ENCODE measurements at places on chromosomes 2 and 18. TPM values are rescaled to one million over a fixed set of nuclear protein-coding genes. Genes with fewer than 3 reads are reported as not detected.
A peak's percentile ranks its signal among the peaks of the same experiment; 100 is the strongest.

The FAP gene
- polyA plus RNA-seq: 2.2 TPM

- DNase-seq: no peak
Observed at GRCh38 chr2:69939722-69940121, 21.7 kb downstream of the ASPRV1 start.

- no peak for DNase-seq
Observed at GRCh38 chr18:9612215-9612830, 2.0 kb downstream of the PPP4R1 start.

DNA sequence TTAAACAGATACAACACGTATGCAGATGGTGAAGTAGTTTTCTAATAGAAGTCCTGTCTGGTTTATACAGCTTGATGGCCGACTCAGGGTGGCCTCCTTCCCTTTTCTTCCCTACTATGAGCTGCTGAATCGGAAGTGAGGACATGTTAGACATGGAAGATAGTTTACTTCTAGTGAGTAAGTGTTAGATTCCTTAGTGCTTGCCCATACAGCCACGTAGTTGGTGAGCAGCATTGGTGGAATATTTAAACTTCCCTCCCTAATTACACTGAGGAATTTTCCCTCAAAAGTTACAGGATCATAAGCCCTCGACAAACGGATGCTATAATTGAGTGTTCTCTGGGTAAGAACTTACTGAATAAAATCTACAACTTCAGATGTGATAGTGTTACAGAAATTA is 52.1 kb downstream of the RHBDD1 start:
- no peak for DNase-seq

- DNase-seq: no peak
Observed at GRCh38 chr18:55245211-55245614, 286.0 kb upstream of the CCDC68 start.

The TSN gene
- 34.6 TPM for polyA plus RNA-seq

The LPIN2 gene
- 17.6 TPM for polyA plus RNA-seq

The ZSWIM2 gene
- not detected for polyA plus RNA-seq

DNA sequence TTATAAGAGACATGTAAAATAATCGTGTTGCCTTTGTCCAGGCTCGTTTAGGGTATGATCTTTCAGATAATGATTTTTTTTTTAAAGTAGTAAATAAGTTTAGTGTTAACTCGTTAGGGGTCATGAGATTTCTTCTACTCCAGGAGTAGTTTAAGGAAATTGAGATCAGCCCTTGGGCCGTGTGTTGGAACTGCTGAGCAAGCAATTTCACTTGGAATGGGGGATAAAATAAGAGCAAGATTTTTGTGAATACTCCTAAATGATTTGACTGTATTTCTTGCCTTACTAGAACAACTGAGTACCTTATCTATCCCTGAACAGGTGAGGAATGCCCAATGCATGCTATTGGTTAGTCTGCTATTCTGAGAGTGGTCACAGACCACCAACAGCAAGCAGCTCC is 102.2 kb upstream of the SERPINE2 start:
- DNase-seq: no peak

The TTN gene
- polyA plus RNA-seq: 0.04 TPM

- no peak for DNase-seq
Observed at GRCh38 chr2:238506371-238507068, 79.8 kb downstream of the ASB1 start.

- no peak for DNase-seq
Observed at GRCh38 chr2:207983641-207984042, 41.7 kb downstream of the PLEKHM3 start.

GRCh38 chr18:74682991-74683297 is 85.3 kb downstream of the ZNF407 start:
- DNase-seq: no peak

DNA sequence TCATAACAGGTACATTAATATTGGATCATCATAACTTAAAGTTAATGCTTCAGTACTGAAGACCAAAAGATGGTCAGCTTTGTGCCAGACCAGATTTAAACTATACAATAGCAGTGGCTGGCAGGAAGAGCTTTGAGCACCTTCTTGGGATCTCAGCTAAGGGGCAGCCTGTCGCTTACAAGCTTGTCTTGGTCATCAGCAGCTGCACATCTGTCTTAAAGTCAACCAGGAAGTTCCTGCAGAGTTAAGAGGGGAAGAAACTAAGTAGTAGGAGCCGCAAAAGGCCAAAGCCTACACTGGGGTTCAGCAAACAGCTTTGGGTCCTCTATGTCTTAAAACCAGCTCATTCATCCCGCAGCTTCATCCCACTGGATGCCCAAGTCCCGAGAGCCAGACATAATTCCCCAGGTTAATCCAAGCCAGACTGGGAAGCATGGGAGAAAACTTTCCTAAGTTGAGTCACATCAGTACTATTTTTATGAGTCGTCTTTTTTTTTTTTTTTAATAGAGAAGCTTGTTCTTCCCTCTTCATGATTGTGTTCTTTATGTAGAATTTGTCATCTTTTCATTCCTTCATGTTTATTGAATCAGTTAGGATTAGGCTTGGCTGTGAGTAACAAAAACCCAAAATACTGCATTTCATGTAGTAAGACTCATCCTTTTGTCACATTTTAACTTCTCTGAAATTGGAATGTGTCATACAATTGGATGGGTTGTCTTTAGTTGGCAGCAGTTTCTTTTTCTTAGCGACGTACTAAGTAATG is 59.3 kb downstream of the SERTAD2 start:
- DNase-seq: no peak

DNA sequence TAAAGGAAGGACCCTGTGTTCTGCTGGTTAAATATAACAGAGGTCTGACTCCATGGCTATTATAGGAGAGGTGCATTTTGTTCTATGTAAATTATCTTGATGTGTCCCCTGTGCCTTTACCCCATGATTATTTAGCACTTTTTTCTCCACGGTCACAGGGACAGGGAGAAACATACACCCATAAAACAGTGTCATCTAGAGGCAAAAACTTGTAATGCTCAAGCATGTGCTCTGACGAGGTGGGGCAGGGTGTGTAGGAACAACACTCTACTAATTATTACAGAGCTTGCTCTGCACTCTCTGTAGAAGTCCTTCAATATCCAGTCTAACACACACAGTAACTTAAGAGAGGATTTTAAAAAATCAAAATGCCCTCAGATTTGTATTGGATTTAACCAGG is 187.9 kb downstream of the NEDD4L start:
- DNase-seq: no peak

DNA sequence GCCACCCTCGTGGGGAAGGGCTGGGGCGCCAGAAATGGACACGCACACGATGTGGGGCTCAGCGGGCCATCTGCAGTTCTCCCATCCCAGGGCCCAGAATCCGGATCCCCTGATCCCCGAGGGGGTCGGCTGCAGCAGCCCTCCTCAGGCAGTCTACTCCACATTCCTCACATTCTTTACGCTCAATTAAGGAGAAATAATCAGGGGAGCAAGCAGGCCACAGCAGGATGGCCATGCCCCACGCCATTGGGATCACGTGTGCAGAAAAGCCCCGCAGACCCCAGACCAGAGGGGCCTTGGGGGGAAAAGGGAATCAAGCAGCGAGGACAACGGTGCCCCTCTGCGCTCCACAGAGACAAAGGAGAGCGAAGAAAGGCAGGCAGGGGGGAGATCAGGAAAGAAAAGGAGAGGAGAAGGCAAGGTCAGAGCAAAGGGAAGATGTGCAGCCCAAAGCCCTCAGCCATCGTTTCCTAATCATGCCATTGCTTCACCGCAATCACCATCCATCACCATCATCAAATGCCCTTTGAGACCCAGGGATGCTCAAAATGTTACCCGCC is 17.5 kb upstream of the PKDCC start:
- DNase-seq: no peak

GRCh38 chr18:11570769-11571412 is 38.5 kb upstream of the SLC35G4 start:
- no peak for DNase-seq

DNA sequence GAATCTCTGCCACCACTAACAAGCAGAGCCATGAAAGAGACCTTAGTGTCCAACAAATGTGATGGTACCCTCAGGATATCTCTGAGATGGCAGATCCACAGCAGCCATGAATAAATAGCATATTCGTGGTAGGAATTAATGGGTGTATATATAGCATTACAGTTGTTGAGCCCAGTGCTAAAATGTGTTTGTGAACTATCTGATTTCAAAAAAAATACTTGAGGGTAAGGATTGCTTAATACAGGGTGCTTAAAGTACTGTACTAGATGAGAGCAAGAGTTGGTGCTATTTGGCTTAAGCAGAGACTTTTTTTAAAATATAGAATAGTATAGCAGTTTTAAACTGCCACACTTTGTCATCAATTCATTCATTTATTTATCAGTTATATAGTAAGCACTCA is 101.5 kb upstream of the GALNT5 start:
- DNase-seq: no peak

DNA sequence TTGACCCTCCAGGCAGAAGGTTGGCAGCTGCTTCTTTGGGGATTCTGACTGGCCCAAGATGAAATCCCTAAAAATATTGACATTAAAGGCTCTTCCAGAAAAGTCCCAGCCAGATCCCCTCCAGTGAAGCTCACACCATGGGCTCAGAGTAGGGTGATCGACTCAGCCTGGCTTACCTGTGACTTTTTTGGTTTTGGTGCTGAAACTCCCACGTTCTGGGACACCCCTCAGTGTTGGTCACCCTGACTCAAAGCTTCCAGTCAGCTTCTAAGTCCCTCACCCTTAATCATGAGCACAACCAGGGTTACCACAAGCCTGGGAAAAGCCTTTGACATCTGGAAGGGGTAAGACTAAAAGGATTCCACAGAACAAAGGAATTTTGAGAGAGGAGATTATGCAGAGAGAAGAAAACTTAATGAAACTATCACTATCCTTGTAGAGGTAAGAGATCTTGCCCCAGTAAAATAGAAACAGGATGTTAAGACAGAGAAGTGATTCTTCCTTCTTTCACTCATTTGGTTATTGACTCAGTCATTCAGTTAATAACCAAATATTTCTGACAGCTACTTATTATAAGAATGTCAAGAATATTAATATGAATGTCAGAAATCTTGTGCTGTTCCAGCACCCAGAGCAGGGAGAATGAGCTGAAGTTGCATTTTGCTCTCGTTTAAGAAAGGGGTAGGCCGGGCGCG is 66.8 kb upstream of the SEC11C start:
- no peak for DNase-seq

- DNase-seq: no peak
Observed at GRCh38 chr2:237064203-237065070, 21.3 kb upstream of the COPS8 start.

DNA sequence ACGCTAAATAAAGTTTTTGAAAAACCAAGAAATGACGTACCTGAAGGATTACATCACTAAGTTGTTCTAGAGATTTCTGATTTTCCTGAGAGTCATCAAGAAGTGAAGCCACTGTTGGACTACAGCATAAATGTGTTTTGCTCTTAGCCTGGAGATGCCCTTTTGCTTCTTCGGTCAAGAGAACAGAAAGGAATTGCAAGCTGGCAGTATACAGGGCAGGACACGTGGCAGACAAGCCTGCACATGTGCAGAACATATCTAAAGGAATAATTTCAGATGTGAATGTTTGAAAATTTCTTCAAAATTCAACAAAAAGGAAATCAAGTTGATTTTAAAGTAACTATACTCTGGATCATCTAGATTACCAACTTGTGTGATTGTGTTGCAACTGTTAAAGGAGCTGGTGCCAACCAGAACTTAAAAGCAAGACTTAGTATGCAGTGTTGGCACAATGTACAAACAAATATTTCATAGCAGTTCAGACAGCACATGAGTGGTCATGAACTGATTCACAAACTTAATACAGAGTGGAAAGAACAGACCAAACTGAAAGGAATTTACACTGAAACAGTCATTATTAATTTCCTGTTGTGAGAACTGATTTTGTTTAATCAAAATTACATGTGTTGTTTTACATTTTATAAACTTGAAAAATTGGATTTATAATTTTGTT is 100.4 kb upstream of the CD226 start:
- DNase-seq: no peak

The CPO gene
- 0.35 TPM for polyA plus RNA-seq

GRCh38 chr2:41129988-41130387 is 678.1 kb upstream of the SLC8A1 start:
- DNase-seq: no peak

GRCh38 chr2:144518748-144519596 is 947 bp downstream of the ZEB2 start:
- DNase-seq: no peak

GRCh38 chr2:227241005-227241404 is 76.6 kb downstream of the COL4A3 start:
- DNase-seq: no peak

The PLGLB2 gene
- polyA plus RNA-seq: 1.2 TPM

GRCh38 chr2:231673348-231673770 is 35.0 kb upstream of the PTMA start:
- DNase-seq: no peak

- no peak for DNase-seq
Observed at GRCh38 chr18:22822024-22822423, 111.1 kb upstream of the RBBP8 start.

GRCh38 chr18:21099442-21099841 is 12.2 kb downstream of the ROCK1 start:
- no peak for DNase-seq

The SLC9A4 gene
- polyA plus RNA-seq: 0.22 TPM

DNA sequence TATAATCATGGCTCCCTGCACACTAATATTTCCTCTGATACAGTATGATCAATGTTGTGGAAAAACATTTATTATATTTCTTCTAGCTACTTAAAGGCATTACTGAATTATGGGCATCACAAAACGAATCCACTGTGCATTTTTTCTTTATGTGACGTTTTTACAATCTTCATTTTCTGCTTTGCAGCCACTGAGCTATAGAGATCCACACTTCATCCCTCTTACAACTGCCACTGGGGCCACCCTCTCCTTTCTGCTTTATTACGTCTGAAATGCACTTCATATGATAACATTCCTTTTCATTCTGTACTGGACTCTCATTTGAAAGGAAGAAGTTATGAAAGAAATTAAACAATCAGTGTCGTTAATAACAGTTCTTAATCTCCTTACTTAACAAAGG is 394.5 kb upstream of the HNRNPA3 start:
- DNase-seq: no peak

The USP40 gene
- 16.0 TPM for polyA plus RNA-seq

The EPHA4 gene
- 6.5 TPM for polyA plus RNA-seq

DNA sequence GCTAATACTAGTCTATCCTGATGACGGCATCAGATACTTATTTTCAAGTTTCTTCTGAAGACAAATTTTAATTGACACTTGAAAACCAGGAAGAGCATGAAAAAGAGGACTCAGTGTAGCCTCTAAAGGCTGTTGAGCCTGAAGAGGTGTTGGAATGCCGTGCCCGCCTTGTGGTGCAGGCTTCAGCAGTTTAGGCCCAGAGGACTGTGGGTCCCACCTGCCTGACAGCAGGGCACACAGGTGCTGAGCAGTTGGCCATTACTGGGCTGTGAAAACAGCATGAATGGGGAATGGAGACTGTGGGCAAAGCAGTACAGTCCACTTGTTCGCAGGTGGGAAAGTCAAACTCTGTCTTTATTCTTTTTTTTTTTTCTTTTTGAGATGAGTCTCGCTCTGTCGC is 49.8 kb upstream of the THOC1 start:
- no peak for DNase-seq

- peak; percentile 13 for DNase-seq
Observed at GRCh38 chr2:74690571-74690970, 36.5 kb downstream of the SEMA4F start.

All from urinary bladder (tissue), 4 donors.